Naive thymus-derived CD4-positive, alpha-beta T cell (primary cell): ENCODE measurements at places on chromosomes 12 and 14. TPM values are rescaled to one million over a fixed set of nuclear protein-coding genes. Genes with fewer than 3 reads are reported as not detected.
A peak's percentile ranks its signal among the peaks of the same experiment; 100 is the strongest.

GRCh38 chr12:115968211-115968610 is 309.3 kb downstream of the MED13L start:
- DNase-seq = no peak

Gene SOAT2
- 0.56 TPM for total RNA-seq

Gene GUCY2C
- not detected in 2 replicates for total RNA-seq

Gene MYBPC1
- not detected in 2 replicates for total RNA-seq

DNA sequence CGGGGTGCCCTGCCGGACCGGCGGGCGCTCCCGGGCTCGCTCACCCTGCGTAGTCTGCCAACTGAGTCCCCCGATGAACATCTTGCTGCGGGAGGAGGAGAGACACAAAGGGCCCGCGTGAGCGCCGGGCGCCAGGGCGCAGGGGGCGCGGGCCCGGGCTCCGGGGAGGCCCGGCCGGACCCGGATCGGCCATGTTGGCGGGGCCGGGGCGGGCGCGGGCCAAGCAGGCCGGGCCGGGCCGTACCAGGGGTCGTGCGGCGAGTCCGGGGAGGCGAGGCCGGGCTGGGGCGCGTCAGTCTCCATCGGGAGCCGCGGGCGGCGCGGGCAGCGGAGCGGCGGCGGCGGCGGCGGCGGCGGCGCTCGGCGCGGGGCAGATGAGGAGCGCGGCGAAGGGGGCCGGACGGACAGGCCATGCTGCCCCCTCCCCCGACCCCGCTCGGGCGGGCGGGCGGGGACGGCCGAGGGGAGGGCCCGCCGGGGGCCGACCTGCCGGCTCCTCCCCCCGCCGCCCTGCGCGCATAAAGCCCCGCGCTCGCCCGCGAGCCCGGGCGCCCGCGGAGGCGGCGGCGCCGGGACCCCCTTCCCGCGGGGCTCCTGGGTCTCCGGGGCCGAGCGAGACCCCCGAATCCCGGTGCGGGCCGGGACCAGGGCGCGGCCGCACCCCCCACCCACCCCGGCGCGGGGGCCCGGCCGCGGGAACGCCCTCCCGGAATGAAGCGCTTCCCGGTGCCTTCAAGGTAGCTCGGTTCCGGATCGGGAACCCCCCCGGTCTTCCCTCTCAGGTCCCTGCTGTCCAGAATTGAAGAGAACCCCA is at the start of gene MSI1:
Gene MSI1, minus strand, starts transcription at position 376 of the 814 bp plus-strand sequence. Its CDS starts 73 bp downstream, at position 303.
- DNase-seq = no peak

DNA sequence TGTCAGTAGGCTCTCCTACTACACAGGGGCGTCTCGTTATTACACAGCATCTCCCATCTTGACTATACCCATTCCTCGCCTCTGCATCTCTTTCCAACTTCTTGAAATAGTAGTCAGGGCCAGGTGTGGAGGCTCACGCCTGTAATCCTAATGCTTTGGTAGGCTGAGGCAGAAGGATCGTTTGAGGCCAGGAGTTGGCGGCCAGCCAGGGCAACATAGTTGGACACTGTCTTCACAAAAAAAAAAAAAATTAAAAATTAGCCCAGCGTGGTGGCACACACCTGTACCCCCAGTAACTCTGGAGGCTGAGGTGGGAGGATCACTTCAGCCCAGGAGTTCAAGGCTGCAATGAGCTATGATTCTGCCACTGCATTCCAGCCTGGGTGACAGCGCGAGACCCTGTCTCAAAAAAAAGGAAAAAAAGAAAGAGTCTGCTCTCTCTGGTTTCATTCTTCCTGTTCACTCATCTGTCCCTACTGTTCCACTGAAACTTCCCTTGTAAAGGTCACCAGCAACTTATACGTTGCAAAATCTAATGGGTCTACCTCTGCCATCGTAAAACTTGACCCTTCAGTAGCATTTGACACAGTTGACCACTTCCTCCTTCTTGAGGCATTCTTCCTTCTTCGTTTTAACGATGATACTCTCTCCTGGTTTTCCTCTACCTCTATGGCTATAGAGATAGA is 41.0 kb upstream of the PTGR2 start:
- DNase-seq = no peak

- no peak for DNase-seq
Observed at GRCh38 chr12:101764051-101764792, 25.0 kb upstream of the SYCP3 start.

- DNase-seq = no peak
Observed at GRCh38 chr12:75859868-75860267, 171.7 kb downstream of the PHLDA1 start.

DNA sequence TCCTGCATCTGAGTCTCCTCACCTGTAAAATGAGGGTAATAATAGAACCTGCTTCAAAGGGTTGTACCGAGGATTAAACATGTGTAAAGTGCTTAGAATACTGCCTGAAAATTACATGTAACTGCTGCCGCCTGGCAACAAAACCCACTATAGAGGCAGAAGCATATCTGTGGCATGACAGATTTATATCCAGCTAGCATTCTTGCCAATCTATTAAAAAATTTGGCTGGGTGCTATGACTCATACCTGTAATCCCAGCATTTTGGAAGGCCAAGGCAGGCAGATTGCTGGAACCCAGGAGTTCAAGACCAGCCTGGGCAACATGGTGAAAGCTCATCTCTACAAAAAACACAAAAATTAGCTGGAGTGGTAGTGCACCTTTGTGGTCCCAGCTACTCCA is 16.4 kb upstream of the KSR2 start:
- DNase-seq = no peak

DNA sequence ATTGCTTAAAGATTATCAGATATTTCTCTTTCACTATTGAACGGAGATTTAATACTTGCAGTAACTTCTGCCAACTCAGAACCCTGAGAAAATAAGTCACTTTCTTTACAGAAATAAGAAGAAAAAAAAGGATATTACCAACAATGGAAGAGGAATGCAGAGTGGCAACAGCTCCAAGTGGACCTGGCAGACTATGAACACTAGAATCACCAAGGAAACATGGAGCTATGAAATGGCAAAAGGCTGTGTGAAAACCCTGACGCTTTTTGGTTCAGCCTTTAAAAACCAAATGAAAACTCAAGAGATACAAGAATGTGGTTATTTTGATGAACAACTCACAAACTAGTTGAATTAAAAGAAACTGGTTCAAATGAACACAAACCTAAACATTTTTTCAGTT is 17.7 kb downstream of the DTD2 start:
- DNase-seq = no peak

Gene NYNRIN
- 0.11 TPM for total RNA-seq

DNA sequence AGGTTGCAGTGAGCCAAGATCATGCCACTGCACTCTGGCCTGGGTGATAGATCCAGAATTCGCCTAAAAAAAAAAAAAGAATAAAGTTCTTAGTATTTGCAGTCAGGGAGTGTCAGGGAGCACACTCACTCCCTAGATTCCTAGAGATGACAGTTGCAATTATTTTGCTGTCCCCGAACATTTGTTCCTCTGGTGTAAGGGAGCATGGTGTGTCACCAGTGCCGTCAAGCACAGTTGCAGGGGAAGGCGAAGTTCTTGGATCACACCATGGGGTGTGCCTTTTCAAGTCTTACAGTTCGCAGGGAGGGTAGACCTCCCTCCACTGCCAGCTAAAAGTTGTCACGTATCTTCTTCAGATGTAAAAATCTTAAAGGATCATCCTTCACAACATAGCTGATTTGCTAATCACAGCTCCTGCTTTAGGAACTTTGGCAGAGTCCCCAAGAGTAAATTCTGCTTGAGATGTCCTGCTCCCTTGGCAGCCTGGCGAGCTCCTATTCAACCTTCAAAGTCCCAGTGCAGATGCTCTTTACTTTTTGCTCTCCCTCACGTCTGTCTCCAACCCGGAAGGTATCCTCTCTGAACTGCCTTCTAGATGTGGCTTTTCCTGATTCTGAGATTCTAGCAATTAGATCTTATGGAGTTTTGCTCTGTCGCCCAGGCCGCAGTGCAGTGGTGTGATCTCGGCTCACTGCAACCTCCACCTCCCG is 11.3 kb downstream of the ACACB start:
- no peak for DNase-seq

DNA sequence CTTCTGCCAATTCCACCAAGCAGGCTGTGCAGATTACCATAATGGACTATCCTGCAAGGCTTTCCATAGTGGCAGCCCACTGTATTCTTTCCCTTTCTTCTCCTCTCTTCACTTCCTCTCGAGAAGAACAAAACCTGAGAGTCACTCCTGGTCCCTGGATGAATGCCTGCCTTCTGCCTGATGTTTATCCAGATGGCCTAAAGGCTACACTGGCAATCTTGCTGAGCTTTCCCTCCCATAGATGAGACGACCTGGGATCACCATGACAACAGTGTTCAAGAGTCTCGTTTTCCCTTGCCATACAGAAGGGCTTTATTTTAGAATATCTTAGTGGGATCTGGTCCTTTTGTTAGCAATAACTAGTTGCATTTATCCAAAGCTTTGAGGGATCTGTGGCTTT is 142.3 kb downstream of the RTN1 start:
- no peak for DNase-seq

- DNase-seq = no peak
Observed at GRCh38 chr12:20722142-20722541, 27.0 kb downstream of the SLCO1C1 start.

GRCh38 chr12:47080725-47081502 is 1.2 kb upstream of the AMIGO2 start:
- peak; percentile 48 for DNase-seq

Gene TSPAN11
- not detected for total RNA-seq

- DNase-seq = no peak
Observed at GRCh38 chr12:52821826-52822660, 8.1 kb upstream of the KRT4 start.

GRCh38 chr14:75649337-75649736 is 11.3 kb downstream of the ERG28 start:
- DNase-seq = no peak

Gene DDN
- total RNA-seq = 0.27 TPM

Gene OTOGL
- not detected for total RNA-seq

- no peak for DNase-seq
Observed at GRCh38 chr12:108732489-108733229, 1.3 kb upstream of the CORO1C start.

DNA sequence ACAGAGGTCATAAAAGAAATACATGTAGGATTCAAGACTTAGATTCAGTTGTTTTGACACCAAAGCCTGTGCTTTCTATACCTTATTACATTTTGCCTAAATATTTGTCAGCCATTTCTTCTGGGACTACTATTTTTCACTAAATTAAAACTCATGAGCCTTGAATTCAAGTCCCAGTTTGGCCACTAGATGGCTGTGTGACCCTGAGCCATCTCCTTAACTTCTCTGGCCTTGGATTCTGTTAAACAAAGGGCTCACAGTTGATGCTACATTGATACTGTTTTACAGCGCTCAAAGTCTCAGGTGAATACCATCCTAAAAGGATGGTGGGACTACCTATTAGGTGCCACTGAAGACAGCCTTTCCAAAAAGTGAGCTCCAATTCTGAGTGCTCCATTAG is 39.6 kb upstream of the CCDC198 start:
- no peak for DNase-seq

Gene EIF2B1
- total RNA-seq = 64.3 and 69.1 TPM in 2 replicates

Gene FBRSL1
- 90.9 TPM for total RNA-seq

DNA sequence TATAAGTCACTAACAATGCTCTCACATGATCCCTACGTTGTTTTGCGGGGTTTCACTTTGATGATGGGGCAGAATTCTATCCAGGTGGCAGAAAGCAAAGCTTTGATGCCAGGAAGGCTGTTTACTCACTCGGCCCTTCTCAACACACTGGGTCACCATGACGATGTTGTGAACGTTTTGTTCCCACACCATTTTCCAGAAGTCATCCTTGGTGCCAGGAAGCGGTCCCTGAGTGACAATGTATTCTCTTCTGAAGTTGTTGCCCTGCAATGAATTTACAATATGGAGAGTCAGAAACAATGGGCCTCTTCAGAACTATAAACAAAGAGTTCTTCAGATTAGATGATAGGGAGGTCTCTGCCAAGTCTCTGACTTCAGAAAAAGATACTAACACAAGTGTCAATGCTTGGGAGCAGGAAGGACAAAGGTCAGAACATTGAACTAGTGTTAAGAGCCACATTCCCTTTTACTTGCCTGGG is 101.3 kb downstream of the PTPRB start:
- DNase-seq = no peak

GRCh38 chr14:49549881-49550280 is 36.3 kb downstream of the RPS29 start:
- DNase-seq = no peak

DNA sequence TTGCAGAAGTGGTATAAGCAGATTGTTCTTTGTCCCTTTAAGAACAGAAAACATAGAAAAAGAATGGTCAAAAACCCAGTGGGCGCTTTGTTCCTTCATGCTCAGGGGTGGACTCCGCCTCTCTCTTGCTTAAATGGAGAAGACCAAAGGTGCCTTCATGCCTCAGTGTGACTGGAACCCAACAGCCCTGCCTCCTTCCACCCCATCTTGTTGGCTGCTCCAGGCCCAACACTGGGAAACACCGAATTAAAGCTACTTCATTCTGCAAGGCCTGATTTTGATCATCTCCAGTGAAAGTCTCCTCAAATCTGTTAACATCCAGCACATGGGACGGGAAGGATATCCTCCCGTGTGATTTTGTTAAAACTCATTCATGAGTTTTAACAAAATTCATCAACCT is 103.7 kb downstream of the BCL11B start:
- no peak for DNase-seq

DNA sequence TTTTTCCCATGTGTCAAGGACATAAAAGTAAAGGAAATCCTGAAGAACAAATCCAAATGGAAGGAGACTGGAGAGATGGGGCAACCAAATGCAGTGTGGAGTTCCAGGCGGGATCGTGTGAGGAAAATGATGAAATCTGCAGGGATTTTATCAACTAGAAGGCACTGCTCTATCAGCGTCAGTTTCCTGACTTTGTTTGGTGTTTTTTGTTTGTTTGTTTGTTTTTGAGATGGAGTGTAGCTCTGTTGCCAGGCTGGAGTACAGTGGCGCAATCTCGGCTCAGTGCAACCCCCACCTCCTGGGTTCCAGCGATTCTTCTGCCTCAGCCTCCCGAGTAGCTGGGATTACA is 43.3 kb upstream of the GPR132 start:
- no peak for DNase-seq

Gene LBHD2
- not detected for total RNA-seq

Gene SDSL
- total RNA-seq = 0.46 TPM

GRCh38 chr12:121034616-121035305 is 4.3 kb downstream of the OASL start:
- no peak for DNase-seq
